ENCODE measurements at places on chromosomes 7 and 10.

DNA sequence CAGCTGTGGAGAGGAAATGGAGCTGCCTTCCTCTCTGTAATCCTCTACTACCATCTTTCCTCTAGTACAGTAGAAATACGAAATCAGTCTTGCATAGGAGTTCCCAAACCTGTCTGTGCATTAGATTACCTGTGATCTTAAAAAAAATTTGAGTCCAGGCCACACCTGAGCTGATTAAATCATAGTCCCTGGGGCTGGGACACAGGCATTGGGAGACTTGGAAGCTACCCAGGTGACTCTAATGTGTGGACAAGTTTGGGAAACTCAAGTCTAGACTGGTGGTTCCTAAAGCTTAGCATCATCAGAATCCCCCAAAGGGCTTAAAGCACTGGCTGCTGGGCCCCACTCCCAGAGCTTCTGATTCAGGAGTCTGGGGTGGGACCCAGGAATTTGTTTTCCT is 152.7 kb upstream of the GLI3 start:
- no peak for DNase-seq

DNA sequence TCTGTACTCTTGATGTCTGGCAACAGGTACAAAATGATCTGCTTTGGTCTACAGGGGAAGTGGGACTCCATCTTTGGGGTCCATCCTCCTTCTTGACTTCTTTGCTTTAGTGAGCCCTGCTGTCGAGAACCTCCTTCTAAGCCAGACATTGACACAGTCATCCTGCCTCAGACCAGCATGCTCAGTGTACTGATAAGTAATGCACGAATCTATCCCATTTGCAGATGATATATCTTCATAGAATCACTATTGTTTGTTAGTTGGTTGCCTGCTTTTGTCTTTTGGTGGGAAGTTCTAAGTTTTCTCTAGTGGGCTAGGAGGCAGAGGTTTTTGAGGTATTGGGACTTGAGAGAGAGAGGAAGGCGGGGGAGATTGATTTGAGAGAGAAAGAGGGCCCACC is 8.9 kb downstream of the H2BK1 start:
- no peak for DNase-seq

DNA sequence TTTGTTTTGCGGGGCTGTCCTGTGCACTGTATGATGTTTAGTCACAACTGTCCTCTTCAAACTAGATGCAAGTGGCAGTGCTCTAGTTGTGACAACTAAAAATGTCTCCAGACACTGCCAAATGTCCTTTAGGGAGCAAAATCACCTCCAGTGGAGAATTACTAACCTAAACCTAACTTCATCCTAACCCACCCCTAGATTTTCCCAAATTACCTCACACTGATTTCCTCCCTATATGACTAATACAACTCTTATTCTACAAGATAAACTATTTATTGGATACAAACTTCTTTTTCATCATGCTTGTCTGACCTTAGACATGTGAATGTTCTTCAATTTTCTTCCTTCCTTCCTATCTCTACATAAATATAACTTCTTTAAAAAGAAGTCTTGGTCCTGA is 26.4 kb downstream of the PNPLA8 start:
- DNase-seq, result no peak

DNA sequence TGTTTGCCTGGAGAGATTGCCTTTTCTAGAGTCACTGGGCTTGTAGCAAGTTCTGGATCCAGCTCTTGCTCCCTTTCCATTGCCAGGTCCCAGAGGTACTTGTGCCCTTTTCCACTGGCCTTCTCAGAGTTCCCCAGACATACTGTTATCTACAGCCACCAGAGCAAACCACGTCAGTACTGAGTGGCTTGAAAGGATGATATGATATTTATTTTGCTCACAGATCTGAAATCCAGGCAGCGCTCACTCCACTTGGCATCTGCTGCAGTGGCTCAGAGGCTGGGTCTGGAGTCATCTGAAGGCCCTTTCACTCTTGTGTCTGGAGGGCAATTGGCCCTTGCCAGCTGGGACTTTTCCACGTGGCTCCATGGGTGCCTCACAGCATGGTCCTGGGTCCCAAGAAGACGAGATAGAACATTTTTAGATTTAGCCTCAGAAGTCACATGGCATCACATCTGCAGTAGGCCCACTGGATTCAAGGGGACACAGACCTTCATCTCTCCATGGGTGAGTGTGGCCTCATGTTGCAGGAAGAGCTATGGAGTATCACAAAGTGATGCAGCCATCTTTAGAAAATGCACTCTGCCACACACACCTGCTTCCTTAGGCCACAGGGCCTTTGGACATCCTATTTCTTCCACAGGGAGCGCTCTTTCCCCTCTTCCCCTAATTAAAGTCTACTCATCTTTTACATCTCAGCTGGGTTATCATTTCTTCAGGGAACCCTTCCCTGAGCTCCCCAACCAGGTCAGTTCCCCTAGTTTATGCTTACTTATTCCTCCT is 22.9 kb upstream of the TCF7L2 start:
- no peak for DNase-seq

DNA sequence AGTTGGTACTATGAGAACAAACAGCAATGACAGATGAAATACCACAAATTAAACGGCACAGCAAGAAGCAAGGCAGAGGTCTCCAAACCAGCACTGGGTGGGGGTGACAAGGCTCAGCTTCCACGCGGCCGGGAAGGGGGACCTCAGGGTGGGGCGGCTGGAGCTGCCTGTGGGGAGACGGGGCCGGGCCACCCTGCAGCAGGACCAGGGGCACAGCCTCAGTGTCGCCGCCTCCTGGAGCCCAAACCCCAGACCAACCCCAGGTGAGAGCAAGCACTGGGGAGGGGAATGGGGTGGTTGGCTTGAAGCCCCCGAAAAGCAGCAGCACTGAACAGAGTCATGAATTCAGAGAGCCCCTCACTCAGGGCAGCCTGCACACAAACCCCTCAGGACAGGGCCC is 49.3 kb upstream of the PRKAR1B start:
- DNase-seq, result no peak

- no peak for DNase-seq
Observed at GRCh38 chr10:113565364-113565763, 12.5 kb downstream of the HABP2 start.

DNA sequence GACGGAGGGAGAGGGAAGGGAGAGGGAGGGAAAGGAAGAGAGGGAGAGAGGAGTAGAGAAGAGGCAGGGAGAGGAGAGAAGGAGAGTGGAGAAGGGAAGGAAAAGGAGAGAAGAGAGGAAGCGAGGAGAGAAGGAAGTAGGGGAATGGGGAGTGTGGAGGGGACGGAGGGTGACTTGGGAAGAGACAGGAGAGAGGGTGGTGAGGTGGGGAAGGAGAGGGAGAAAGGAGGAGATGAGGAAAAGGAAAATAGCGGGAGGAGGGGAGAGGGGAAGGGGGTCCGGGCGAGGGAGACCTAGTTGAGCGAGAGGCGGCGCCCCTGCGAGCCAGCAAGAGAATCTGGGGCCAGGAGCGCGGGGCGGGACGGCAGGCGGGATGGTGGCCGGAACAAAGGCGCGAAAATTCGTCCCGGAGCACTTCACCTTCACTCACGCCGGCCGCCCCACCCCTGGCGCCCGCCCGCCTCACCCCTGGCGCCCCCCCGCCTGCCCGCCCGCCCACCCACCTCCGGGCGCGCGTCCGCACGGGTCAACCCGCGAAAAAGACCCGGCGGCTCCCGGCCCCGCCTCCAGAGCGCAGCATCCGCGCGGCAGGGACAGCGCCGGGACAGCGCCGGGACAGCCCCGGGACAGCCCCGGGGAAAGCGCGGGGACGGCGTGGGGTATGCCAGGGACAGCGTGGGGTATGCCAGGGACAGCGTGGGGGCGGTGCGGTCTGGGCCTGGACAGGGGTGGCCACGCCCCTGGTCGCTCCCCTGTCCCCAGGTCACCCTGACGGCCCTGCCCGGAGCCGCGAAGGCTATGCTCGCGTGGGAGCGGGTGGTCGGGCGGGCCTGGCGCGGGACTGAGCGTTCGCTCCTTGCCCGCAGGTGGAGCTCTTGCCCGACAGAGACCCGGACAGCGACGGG is 4.2 kb downstream of the VSTM2A start:
- no peak for DNase-seq

- DNase-seq, result peak; percentile 61
Observed at GRCh38 chr7:139855498-139856270, 26.6 kb downstream of the TBXAS1 start.

- no peak for DNase-seq
Observed at GRCh38 chr7:138821912-138822311, 23.9 kb upstream of the ATP6V0A4 start.

- no peak for DNase-seq
Observed at GRCh38 chr7:33593611-33594010, 311.7 kb upstream of the BMPER start.

- DNase-seq, result no peak
Observed at GRCh38 chr7:22591271-22591670, 91.3 kb upstream of the STEAP1B start.

DNA sequence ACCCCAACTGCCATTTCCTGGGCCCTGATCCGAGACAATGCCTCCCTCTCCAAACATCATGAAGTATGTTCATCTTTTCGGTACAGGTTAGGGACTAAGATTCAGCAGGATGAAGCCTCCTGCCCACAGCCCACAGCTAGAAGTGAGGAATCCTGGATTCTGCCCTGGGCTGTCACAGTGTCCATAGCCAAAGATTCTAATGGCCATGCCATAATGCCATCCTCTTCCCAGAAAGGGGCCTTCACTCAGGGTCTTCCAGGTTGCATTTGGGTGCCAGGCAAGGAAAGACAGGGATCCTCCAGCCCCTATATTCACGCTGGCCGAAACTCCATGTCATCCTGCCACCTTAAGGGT is 15.7 kb upstream of the ZMIZ1 start:
- no peak for DNase-seq

All from T-helper 2 cell (primary cell).